NCI-H2029 treated with DMSO at 0.1 percent for 48 hours (cell line): ENCODE measurements at places on chromosomes 3 and 15.
A peak's percentile ranks its signal among the peaks of the same experiment; 100 is the strongest.

- DNase-seq: no peak
Observed at GRCh38 chr3:18300916-18301315, 124.2 kb downstream of the SATB1 start.

GRCh38 chr15:56052395-56053045, 59.1 kb upstream of the NEDD4 start:
- DNase-seq: peak; percentile 21

DNA sequence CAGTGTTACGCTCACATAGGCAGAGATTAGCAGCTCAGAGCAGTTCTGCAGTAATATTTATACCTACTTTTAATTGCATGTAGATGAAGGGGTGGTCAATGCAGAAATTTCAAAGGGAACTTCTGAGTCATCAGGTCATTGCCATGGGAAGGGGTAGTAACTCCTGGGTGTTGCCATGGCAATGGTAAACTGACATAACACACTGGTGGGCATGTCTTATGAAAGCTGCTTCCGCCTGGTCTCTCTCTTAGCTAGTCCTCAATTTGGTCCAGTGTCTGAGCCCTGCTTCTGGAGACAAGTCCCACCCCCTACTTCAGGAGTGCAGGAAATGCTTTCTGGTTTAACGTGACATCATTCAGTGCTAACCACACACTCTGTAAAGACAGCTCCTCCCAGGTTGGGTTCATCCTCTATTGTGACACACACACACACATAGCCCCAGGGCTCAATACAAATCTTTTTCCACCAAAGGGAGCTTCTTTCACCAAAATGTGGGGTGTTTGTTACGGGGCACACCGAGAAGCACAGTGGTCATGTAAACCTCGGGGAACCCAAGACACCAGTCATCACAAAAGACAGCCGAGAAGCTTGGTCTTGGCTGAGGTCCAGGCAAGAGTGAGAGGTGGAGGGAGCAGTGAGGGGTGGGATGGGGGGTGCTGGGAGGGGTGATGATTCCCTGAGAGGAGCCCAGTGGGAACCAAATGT, 74.5 kb downstream of the TLE3 start:
- DNase-seq: peak; percentile 10

DNA sequence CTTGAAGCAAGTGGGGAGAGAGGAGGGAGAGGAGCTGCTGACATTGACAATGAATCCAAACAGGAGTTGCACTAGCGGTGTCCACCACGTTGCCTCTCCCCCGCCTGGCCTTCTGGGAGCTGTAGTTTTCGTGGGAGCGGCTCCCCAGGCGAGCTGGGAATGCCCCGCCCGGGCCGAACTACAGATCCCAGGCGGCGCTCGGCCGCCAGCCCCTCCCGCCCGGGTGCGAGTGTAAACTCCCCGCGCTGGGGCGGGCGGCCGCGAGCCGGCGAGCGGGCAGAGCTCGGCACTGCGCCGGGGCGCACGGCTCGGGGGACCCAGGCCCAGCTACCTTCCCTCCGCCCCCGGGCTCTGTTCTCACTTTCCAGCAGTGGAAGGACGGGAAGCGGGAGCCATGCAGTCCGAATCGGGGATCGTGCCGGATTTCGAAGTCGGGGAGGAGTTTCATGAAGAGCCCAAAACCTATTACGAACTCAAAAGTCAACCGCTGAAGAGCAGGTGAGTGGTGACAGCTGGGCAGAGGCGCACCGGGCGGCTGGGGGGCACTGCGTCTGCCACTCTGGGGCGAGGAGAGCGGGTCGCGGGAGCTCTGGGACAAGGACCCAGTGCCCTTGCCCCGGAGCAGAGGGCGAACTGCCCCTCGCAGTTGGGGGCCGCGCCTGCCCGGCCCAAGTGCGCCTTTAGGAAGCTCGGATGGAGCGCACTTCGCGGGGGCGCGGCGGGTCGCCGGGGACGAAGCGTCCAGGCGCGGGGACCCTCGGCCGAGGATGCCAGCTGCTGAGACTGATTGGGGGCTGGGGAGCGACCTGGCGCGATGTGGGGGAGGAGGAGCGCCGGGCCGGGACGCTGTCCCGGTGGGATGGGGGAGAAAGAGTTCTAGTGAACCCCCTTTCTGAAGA, at the start of gene MITF:
Gene MITF, plus strand, starts transcription at position 261 of the 899 bp plus-strand sequence. Its CDS starts 134 bp downstream, at position 395.
- DNase-seq: peak; percentile 16

- DNase-seq: no peak
Observed at GRCh38 chr3:194977356-194977755, 291.7 kb downstream of the FAM43A start.

GRCh38 chr3:142563496-142563997, 15.0 kb downstream of the ATR start:
- DNase-seq: no peak

GRCh38 chr3:50542177-50543034, 25.1 kb downstream of the C3orf18 start:
- DNase-seq: peak; percentile 3

- DNase-seq: no peak
Observed at GRCh38 chr3:119146578-119147375, 812 bp downstream of the TEX55 start.

GRCh38 chr3:10400050-10400748, 79.3 kb upstream of the SEC13 start:
- no peak for DNase-seq

GRCh38 chr3:129749692-129750091, 143.2 kb upstream of the PLXND1 start:
- no peak for DNase-seq

DNA sequence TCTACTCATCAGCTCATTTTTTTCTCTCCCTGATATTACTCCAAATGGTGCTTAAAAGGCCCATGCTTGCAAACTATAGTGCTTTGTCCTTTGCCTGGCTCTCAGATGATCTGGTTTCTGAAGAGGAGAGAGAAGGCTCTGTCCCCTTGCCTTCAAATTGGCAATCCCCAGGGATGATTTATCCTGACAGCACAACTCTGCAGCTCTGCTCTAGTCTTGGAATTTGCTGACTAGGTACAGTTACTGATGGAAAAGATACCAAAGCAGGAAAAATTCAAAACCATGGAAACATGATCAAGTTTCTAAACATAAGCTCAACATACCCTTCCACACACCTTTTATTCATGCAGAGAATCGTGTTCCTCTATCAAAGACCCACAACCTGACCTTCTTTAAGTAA, 106.7 kb upstream of the CADPS start:
- no peak for DNase-seq

- no peak for DNase-seq
Observed at GRCh38 chr15:68435966-68436365, 4.0 kb upstream of the ITGA11 start.
